CD4-positive, alpha-beta T cell treated with Interleukin-12 subunit alpha and Interleukin-12 subunit beta, for 1 hour (primary cell): ENCODE measurements at places on chromosomes 4 and X.

- DNase-seq, result no peak
Observed at GRCh38 chr4:130214268-130214667, 1118.3 kb downstream of the C4orf33 start.

DNA sequence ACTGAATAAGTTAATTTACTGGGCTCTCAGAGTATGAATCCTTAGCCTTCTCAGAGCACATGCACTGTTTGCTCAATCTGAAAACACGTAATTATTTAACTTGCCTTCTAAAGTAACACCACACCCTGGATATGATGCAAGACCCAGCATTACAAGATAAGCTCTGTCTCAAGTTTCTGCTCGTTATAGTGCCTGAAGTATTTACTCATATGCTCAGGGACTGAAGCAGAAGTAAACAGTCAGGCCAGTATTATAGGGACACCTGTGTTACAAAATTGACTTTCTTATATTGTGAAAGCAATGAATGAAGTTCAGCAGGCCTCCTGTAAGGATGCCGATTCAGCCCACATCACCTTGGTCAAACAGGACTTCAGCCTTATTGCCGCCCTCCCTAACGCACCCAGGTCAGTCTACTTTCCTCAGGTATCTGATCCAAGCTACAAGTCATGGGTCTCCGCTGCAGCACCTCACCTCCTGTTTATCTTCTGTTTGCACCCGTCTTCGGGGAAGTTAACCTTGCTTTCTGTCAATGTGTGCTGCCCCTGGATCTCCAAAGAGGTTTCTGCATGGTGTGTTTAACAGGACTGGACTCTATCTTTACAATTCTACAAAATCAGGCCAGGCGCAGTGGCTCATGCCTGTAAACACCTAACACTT lies 42.8 kb upstream of the KLF3 start:
- no peak for DNase-seq

- no peak for DNase-seq
Observed at GRCh38 chr4:103075435-103075893, 1.1 kb downstream of the SLC9B2 start.

- no peak for DNase-seq
Observed at GRCh38 chrX:21986596-21986995, 45.5 kb upstream of the PHEX start.

DNA sequence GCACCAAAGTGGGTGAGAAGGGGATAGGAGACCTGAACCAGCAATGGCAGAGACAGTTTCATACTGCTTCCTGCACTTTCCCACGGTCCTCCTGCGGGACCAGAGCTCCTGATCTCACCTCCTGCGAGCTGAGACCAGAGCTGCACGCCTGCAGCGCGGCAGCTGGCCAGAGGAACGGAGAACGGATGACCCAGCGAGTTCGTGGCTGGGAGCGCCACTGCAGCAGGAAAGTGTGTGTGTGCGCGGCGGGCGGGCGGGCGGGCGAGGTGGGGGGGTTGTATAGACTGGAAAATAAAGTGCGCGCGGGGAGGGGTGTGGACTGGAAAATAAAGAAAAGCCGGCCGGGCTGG lies 16.5 kb downstream of the MCF2 start:
- DNase-seq, result no peak

GRCh38 chr4:165191348-165191656 lies 16.1 kb upstream of the KLHL2 start:
- no peak for DNase-seq

- no peak for DNase-seq
Observed at GRCh38 chrX:95762716-95763115, 921.9 kb upstream of the DIAPH2 start.

DNA sequence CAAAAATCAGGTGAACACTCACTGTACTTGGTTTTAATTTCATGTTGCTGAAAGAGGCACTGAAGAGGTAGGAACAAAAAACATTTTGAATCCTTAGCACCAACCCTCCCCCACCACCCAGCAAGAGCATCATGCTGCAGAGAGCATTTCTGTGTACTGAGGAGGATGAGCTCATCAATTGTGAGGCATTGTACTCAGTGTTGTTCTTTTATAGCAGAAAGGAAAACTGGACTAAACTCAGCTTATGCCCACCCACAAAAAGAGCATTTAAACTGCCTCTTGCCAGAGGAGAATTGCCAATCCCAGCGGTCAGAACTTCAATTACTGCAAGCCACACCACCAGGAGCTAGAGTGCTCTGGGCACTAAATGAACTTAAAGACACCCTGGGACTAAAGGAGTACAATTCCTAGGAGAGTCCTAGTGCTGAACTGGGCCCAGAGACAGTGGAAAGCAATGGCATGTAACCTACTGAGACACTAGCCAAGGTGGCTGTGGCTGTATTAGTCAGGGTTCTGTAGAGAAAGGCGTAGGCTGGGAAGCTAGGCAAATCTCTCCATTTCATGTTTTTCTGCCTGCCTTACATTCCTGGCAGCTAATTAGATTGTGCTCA lies 280.7 kb upstream of the KLHL4 start:
- no peak for DNase-seq

DNA sequence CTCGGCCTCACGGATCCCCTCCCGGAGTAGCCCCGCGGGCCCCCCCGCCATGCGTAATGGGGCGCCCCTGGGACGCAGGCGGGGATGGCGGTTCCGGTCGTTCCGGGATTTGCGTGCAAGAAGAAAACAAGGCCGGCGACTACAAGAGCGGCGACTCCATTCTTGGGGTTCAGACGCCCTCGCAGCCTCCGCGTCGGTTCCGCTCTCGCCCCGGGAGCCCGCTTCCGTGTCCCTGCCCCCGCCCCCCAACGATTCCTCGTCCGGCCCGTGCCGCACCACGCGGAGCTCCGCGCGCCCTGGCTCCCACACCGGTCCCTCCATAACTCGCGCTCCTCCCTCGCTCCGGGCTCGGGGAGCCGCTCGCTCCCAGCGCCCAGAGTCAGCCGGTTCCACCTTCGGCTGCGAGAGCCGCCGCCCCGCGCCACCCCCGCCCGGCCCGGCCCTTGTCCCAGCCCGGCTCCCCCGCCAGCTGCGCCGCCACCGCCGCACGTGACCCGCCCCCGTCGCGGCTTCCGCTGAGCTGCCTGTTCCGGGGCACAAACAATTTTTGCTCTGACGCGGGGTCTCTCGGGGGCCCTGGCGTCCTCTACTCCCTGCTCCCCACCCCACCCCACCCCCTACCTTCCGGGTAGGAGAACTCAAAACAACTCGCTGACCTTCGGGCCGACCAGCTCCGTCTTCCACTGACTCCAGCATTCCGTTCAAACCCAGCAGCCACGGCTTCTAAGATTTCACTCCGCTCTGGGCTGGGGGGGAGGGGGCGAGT lies 78.8 kb upstream of the BCOR start:
- DNase-seq, result peak; percentile 79

DNA sequence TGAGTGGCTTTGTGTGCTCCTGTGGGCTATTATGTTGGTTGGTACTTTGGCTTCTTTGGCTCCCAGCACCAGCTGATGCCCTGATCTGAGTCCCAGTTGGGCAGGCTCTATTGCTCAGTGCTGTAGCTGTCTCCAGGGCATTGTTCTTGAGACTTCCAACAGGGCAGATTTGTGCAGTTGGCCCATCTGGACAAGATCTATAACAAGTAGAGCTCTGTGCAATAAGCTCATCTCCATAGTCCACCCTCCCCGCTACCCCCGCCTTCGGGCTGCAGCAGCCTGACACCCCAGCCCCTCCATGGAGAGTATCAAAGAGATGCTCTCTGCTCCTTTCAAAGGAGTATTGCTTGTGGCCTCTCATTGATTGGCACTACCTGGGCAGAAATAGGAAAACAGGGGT lies 5.8 kb upstream of the TMEM31 start:
- no peak for DNase-seq

DNA sequence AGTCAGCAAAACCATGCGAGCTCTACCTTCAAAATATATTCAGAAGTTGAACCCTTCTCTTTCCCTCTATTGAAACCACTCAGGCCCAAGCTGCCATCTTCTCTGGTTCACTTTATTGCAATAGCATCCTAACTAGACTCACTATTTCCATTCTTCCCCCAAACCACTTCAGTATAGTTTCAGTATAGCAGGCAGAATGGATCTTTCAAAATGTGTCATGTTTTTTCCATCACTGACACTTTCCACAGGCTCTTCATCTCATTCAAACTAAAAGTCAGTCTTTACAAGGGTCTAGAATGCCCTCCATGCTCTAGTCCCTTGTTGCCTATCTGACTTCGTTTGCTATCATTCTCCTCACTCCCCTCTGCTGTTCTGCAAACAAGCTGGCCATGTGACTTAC lies 274.4 kb downstream of the IDS start:
- DNase-seq, result no peak

GRCh38 chrX:50813843-50814661 lies at the start of gene SHROOM4:
Gene SHROOM4 (minus strand): TSS chrX:50814194. CDS start chrX:50814018, 176 bp downstream.
- DNase-seq, result no peak

GRCh38 chr4:110508827-110509710 lies 33.1 kb downstream of the ENPEP start:
- DNase-seq, result no peak

GRCh38 chr4:6224735-6225134 lies 24.4 kb upstream of the JAKMIP1 start:
- DNase-seq, result no peak

DNA sequence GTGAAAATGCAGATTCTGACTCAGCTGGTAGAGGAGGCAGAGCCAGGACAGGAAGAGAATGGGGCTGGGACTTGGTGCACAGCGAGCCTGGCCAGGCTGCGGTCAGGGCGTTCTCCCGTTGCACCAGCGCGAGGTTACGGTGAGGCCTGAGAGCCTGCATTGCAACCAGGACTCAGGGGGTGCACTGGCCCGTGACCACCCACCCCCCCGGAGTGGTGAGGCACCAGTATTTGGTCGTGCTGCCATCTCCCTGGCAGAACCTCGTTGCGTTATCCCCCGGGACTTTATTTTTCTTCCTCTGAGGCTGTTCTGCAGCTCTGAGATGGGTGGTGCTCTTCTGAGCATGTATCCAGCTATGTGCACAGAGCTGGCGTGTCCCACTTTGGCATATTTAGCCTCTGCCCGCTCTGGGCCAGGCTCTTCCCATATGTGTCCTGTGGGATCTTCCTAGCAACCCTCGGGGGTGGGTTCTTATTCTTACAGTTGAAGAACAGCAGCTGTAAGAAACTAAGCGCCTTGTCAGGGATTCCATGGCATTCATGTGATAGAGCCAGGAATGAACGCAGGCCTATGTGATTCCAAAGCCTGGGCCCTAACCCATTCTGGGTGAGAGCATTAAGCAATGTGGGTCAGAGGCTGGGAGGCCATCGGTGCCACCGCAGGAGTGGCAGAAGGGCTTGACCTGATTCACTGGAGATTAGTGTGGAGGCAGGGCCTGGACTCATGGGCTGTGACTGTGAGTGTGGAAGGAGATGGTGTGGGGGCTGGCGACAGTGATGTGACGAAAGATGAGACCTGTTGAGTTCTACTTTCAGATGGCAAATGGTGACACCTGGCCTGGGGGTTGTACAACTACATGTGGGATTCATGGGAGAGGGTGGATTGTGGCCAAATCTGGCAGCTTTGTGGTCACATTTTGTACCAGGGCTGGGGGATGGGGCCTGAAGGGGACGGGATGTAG lies 3.1 kb downstream of the TADA2B start:
- no peak for DNase-seq

DNA sequence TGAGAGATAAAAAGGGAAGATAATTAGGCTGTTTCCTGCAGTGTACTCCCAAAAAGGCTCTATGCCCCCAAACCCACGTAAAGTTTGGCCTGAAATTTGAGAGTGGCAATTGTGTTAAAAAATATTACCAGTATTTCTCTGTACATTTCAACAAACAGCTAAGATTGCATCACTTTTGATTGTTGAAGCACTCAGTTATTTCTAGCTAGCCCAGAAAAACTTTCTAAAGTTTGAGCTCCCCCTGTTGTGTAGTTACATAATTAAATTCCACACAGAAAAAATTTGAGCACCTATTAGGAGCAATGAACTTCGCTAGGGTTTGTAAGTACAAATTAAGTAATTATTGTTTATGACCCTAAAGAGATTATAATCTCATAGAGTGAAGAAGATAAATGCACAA lies 109.4 kb downstream of the DLG3 start:
- peak; percentile 1 for DNase-seq

DNA sequence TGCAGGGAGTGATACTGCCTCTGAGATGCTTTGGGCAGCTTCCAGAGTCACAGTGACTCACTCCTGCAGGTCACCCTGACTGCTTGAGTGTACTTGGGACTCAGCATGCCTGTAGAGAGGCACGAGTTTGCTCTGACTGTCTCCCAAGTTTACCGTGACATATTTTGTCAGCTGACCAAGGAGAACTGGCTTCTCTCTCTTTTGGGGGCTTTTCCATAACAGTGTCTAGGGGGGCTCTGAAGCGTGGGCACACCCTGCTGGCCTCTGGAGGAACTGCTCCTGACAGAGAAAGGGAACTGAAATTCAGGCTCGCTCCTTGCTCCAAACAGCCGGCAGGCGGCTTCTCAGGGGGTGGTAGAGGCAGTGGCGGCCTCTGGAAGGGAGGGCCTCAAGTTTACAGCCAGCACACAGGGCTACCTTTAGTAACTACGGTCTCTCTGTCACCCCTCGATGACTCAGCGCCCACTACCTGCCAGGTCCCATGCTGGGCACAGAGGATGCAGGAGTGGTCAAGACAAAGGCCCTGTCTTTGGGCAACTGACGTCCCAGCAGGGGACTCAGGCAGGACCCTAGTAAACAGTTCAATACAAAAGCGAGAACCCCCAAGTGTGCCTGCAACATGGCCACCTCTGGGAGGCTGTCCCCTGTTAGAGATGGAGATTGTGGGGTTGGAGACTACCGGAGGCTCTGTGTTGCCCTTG lies 17.8 kb downstream of the ZNF185 start:
- DNase-seq, result no peak

DNA sequence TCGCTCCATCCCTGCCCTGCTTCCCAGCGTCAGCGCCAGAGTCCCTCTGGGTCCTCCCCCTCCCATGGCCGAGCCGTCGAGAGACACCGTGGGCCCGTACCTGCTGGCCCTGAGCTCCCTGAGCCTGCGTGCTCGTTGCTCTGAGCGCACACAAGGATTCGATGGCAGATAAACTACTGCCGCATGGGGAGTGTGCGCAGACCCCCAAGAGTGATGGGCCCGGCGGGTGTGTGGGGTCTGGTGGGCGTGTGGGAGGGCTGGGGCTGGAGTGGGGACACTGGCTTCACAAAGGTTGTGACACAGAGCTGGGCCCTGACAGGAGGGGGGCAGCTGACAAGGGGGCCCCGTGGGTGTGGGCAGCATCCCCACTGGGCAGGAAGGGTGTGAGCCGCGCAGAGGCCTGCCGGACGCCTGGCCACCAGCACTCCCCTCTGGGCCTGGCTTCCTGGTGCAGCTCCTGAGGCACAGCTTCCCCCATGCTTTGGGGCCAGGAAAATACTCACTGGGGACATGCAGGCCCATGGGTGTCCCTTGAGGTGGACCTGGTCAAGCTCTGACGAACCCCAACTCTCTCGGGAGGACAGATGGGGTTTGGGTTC lies 4.8 kb upstream of the RGS12 start:
- no peak for DNase-seq

GRCh38 chrX:69311936-69312670 lies 146.8 kb upstream of the PJA1 start:
- DNase-seq, result no peak

- DNase-seq, result no peak
Observed at GRCh38 chr4:1211891-1212545, 36.9 kb downstream of the CTBP1 start.

GRCh38 chrX:98523026-98523425 lies 1639.3 kb downstream of the RPA4 start:
- no peak for DNase-seq

- no peak for DNase-seq
Observed at GRCh38 chr4:53788011-53788410, 196.7 kb upstream of the LNX1 start.
